ENCODE measurements at places on chromosomes 7 and 10. TPM values are rescaled to one million over a fixed set of nuclear protein-coding genes. Genes with fewer than 3 reads are reported as not detected.

ENKUR gene
- total RNA-seq = 0.27 TPM

CNPY1 gene
- total RNA-seq = not detected

OR6V1 gene
- total RNA-seq = not detected

ITIH5 gene
- total RNA-seq = 0.09 TPM

YKT6 gene
- total RNA-seq = 101 TPM

All from A549 treated with ZK216348 at 1 μM for 4 hours (cell line).